Esophagus muscularis mucosa (tissue), 4 donors: ENCODE measurements at places on chromosomes 5 and 9.

DNA sequence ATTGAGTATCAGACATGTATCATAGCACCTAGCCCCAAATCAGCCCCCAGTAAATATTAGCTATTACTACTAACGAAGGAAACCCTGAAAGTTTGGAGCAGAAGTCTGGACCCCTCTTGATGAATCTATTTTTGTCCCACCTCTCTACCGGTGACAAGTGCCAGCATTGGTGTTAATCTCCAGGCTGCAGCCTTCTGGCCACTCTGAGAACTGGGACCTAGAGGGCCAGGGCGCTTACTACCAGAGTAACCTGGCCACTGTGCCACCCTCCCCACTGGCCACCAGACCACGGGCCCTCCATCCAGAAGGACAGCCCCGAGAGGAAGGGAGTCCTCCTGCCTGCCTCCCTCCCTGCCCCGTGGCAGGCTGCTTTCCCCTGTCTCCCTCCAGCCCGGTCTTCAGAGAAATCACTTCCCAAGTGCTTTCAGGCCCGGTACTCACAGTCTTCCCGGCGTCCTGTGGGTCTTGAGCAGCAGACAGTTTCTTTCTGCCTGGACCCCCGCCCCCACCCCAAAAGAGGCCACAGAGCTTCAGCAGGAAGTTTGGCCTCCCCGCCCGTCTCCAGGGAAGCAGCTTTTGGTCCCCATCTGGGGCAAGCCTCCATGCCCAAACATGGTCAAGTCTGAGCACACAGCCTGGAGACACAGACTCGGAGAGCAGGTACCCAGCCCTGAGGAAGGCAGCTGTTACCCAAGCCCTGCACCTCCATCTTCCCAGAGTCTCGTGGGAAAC, at the start of gene KCNMB1:
Gene KCNMB1, minus strand, starts transcription at position 550 of the 732 bp plus-strand sequence. CDS start 3,920 bp downstream, outside the sequence.
- H3K27me3 ChIP-seq: no peaks in the 10 kb centered on the region
- peak within 1 kb of the TSS; percentile 93 for H3K27ac ChIP-seq
- H3K4me3 ChIP-seq: peak within 1 kb of the TSS; percentile 67
- H3K4me1 ChIP-seq: peaks cover 71% of the 10 kb centered on the region

GRCh38 chr5:97400537-97400936, 217.5 kb upstream of the RIOK2 start:
- H3K36me3 ChIP-seq: no peaks in the 10 kb centered on the region
- H3K4me3 ChIP-seq: no peak overlapping the region
- H3K27me3 ChIP-seq: no peaks in the 10 kb centered on the region
- H3K27ac ChIP-seq: no peak overlapping the region

DNA sequence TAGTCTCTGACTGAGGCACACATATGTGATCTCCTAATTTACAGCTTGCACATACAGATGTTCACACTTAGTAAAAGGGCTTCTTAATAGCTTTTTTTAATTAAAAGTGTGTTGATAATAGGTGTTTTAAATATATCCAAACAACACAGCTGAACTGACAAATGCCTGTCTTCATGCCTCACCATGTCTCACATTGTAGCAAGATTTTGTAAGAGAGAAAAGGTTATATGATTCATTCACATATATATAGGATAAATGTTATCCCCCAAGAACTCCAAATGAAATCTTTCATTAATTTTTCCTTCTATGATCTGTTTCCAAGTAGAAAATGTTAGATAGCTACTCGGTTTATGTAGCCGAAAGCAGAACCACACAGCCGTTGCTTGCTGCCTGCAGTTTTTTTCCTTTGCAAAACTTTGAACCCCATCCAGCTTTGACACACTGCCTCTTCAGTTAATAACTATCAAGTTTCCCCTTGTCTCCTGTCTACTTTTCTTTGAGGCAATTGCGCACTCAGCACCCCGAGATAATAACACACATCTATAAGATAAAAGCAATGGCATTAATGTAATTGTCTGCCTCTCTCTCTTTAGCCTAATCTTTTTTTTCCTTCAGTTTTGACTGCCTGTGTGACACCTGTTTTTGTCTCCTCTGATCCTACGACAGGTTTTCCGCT, 299.2 kb downstream of the BNC2 start:
- no peak for DNase-seq
- peaks cover 38% of the 10 kb centered on the region for H3K4me1 ChIP-seq
- no peak overlapping the region for H3K27ac ChIP-seq
- no peaks in the 10 kb centered on the region for H3K27me3 ChIP-seq

DNA sequence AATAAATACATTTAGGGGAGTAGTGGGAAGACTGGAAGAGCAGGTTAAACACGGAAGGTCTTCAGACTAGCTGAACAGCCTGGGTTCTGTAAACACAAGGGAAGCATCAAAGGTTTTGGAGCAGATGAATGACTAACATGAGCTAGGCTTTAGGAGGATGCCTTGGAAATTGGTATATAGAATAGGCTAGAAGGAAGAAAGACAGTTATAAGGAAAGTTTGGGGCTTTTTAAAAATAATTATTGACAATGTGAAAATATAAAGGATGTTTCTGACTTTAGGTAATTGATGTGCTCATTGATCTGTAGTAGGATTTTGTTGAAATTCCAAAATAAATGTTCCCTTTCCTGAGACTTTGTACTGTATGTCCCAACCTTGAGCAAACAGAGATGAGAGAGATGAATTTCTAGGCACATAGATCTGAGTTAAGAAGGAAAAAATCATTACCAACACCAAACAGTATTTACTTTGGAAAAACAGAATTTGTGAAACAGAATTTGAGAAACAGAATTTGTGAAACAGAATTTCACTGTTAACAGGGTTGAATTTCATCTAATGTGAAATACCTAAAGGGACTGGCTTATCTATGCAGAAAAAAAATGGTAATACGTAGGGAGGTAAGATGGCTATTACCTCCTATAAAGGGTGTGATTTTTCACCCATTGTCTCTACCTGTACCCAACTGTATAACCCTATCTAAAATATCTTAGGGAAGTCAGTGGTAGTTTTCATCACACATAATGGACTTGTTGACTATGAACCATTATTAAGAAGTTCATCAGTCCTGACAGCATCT, 28.8 kb downstream of the SKP2 start:
- no peaks in the 10 kb centered on the region for H3K4me1 ChIP-seq
- H3K36me3 ChIP-seq: peaks cover 51% of the 10 kb centered on the region
- no peak overlapping the region for H3K27ac ChIP-seq
- H3K4me3 ChIP-seq: no peak overlapping the region

DNA sequence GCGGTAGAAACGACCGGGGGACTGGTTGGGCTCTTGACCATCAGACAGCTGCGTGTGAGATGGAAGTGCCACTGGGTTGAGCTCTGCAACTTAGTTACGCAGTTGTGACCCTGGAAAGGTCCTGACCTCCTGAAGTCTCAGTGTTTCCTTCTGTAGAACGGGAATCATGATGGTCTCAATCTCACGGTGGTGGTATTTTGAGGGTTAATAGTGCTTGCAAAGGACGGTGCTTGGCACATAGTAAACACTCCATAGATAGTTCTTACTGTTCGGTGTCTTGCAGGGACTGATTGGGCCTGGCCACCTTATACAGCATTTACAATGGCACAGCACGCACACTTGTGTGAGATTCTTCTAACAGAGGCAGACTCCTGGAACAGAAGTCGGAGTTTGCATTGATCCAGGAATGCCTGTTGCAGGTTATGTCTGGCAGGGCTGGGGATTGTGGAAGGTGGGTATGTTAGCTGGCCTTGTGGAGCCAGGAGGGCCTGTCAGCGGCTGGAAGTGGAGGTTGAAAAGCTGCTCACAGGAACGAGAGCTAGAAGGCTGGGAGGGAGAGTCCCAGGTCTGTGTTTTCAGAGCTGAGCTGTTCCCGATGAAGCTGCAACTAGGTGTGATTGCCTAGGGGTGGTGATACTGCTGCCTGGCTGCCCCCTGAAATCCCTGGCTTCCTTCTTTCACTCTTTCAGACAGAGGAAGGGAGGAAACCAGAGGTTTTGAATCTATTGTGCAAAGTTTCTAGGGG, 962 bp upstream of the TXN start:
- H3K27me3 ChIP-seq: no peaks in the 10 kb centered on the region
- peak overlapping the region; percentile 99 for H3K4me3 ChIP-seq
- H3K4me1 ChIP-seq: peaks cover 40% of the 10 kb centered on the region
- H3K27ac ChIP-seq: peak overlapping the region; percentile 94
- no peaks in the 10 kb centered on the region for H3K36me3 ChIP-seq

- no peaks in the 10 kb centered on the region for H3K27me3 ChIP-seq
- no peaks in the 10 kb centered on the region for H3K36me3 ChIP-seq
- no peak overlapping the region for H3K27ac ChIP-seq
- no peak overlapping the region for H3K4me3 ChIP-seq
- DNase-seq: no peak
- H3K4me1 ChIP-seq: no peaks in the 10 kb centered on the region
Measured at GRCh38 chr9:78354324-78354973, 57.5 kb downstream of the PSAT1 start.

DNA sequence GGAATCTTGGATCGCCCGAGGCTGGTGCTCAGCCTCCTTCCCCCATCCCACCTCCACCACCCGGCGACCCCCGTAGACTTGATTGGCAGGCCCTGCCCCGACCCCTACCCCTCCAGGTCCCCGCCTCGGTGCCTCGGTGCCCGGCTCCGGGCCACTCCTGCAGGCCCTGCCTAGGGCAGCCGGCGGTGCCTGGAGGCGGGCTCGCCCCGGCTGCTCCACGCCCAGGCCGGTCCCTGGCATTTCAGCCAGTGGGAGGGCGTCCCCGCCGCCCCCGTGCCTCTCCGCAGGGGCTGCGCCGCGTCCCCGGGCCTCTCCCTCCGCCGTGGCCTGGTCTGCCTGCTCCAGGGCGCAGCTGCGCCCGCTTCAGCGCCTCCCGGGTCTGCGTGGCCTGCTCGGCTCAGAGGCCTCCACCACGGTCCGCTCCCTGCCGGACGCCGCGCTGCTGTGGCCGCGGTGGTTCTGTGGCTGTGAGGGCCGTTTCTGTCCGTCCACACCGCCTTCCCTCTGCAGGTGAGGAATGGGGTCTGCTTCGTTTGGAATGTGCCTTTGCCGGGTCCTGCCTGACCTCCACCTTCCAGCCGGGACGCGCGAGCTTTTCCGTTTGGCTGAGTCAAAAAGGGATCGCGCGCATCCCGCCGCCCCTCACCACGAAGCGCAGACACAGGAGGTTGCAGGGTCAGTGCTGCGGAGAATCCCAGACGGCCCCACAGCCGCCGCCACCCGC, 48.3 kb upstream of the IRX4 start:
- peaks cover 7% of the 10 kb centered on the region for H3K4me1 ChIP-seq
- peaks cover 11% of the 10 kb centered on the region for H3K27me3 ChIP-seq
- H3K4me3 ChIP-seq: peak overlapping the region; percentile 55
- no peaks in the 10 kb centered on the region for H3K36me3 ChIP-seq

DNA sequence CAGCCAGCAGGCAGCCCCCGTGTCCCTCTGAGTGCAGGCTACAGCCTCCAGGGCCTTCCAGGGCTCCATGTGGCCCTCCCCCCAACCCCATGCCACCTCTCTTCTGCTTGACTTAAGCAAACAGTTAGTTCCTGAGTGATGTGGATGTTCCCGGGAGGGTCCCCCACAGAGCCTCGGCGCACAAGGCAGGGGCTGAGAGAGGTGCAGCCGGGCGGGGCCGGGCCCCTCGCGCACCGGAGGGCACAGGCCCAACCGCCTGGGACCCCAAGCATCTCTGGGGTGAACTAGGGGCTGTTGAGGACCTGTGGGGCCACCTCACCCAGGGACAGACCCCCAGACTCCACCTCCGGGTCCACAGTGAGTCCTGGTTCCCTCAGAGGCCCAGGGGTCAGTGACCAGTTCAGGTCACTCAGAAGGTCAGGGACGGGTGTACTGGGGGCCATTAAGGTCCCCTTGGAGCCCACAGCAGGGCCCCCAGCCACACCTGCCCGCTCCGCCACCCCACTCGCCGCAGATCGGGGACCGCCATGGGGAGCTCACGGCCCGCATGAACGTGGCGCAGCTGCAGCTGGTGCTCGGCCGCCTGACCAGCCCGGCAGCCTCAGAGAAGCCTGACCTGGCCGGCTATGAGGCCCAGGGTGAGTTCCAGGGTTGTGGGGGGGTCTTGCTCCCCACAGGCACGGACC, 13.2 kb downstream of the GPSM1 start:
- H3K27me3 ChIP-seq: no peaks in the 10 kb centered on the region
- peaks cover 42% of the 10 kb centered on the region for H3K4me1 ChIP-seq
- no peak for DNase-seq
- peaks cover 30% of the 10 kb centered on the region for H3K36me3 ChIP-seq

DNA sequence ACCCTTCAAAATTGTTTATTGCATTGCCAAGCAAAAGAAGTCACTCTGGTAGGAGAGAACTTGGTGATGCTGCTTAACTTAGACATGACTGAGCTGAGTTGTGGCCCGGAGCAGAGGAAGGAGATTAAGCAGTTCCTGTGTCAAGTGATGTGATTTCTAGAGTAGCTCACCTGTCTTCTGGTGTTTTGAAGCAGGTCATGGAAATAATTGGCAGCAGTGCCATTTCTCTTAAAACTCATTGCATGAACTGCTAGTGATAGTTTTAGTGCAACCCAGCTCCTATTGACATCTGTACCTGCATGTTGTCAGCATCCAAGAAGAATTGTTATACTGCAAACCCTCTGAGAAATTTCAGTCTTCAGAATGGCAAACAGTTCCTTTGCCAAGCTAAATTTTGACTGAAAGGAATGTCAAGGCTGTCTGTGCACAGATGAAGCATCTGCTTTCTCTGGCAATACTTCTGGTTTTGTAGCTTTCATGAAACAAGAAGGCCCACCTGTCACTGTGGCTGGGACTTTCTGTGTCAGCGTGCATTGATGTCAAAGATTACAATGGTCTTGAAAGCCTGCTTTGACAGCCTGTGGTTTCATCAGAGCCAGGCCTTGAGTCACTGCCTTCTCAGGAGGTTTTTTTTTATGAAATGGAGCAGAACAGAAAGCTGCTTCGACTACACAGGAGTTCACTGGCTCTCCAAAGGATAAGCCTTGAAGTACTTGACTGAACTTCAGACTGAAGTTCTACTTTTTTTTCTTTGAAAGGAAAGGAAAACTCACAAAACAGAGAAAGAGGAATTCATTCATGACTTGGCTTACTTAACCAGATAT, 90.6 kb downstream of the RALGPS1 start:
- H3K27me3 ChIP-seq: no peaks in the 10 kb centered on the region
- H3K27ac ChIP-seq: no peak overlapping the region
- DNase-seq: no peak
- no peak overlapping the region for H3K4me3 ChIP-seq

GRCh38 chr5:176886336-176887251, 12.6 kb downstream of the HK3 start:
- DNase-seq: no peak
- H3K4me1 ChIP-seq: no peaks in the 10 kb centered on the region
- no peak overlapping the region for H3K27ac ChIP-seq
- no peak overlapping the region for H3K4me3 ChIP-seq
- no peaks in the 10 kb centered on the region for H3K36me3 ChIP-seq
- H3K27me3 ChIP-seq: no peaks in the 10 kb centered on the region

- no peak overlapping the region for H3K27ac ChIP-seq
- H3K4me3 ChIP-seq: no peak overlapping the region
- no peaks in the 10 kb centered on the region for H3K36me3 ChIP-seq
- DNase-seq: peak; percentile 79
- H3K4me1 ChIP-seq: peaks cover 14% of the 10 kb centered on the region
- no peaks in the 10 kb centered on the region for H3K27me3 ChIP-seq
Measured at GRCh38 chr5:68730220-68730978, 363.4 kb upstream of the SLC30A5 start.

GRCh38 chr5:82684659-82685058, 392.5 kb downstream of the TMEM167A start:
- no peak for DNase-seq
- H3K36me3 ChIP-seq: no peaks in the 10 kb centered on the region
- H3K4me3 ChIP-seq: no peak overlapping the region
- H3K4me1 ChIP-seq: no peaks in the 10 kb centered on the region
- no peaks in the 10 kb centered on the region for H3K27me3 ChIP-seq
